ENCODE measurements at places on chromosomes 2 and 18. TPM values are rescaled to one million over a fixed set of nuclear protein-coding genes. Genes with fewer than 3 reads are reported as not detected.

GRCh38 chr18:30298769-30299168 lies 743.8 kb downstream of the DSC3 start:
- no peak for DNase-seq

DNA sequence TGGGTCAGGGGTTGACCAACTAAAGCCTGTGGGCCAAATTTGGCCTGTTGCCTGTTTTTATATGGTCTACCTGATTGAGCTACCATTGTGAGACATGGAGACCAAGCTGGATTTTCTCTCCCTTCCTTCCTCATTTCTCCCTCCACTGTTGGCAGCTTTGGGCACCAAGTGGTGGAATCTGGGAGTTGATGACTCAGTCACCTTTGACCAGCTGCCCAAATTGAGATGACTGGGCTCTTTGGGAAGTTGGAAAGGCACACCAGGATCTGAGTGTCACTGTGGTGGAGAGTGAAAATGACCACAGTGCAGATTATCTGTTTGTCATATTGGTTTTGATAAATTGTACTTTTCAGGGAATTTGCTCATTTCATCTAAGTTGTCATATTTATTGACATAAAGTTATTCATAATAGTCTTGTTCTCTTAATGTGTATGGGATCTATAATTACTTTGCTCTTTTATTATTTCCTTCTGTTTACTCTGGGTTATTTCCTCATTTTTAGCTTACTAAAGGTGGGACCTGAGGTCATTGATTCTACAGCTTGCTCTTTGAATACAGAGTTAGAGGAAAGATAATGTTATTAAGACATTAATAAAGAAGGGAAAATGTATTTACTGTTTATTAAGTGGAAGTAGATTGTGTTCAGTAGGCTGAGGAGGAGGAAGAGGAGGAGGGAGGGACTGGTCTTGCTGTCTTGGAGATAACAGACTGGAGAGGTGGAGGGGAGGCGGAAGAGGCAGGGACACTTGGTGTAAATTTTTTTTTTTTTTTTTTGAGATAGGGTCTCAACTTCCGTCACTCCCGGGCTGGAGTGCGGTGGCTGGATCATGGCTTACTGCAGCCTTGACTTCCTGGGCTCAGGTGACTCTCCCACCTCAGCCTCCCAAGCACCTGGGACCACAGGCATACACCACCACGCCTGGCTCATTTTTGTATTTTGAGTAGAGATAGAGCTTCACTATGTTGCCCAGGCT lies 31.8 kb downstream of the AGFG1 start:
- no peak for DNase-seq

- no peak for DNase-seq
Measured at GRCh38 chr2:55901322-55901721, 22.3 kb downstream of the EFEMP1 start.

DNA sequence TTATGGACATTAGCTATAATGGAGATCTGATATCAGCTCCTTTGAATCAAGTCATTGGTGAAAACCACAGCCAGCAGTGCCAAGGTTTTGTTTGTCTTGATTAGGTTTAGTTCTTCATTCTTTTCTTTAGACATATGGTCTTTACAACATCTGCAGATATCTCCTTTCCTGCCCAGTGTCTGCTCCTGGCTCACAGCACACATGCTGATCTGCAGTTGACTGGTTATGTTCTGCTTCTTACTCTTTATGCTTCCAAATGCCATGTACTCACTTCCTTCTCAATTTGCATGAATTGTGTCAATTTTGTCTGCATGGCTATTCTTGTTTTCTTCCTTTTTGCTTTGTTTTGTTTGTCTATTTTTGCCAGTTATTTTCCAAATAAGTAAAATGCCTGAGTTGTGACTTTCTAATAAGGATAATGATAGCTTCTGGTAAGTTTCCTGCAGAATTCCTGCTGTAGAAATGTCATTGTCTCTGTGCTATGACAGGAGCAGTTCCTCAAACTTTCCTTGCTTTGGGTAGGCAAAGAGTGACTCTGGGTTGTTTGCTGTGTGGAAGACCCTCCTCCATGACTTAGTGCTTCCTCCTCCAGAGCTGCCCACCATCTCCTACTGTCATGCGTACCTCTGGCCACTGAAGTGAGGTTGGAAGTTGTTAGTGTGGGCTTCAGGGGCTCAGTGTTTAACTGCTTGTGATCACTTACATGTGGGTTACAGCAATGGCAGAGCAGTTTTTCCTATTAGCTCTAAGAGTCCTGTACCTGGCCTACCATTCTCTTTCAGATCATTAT lies 8.2 kb downstream of the ARHGAP25 start:
- DNase-seq, result no peak

EPHA4 gene
- total RNA-seq, result 24.6 TPM

GRCh38 chr2:12244070-12244469 lies 472.7 kb upstream of the TRIB2 start:
- DNase-seq, result no peak
